ENCODE measurements at places on chromosomes 12 and 14.
A peak's percentile ranks its signal among the peaks of the same experiment; 100 is the strongest.

DNA sequence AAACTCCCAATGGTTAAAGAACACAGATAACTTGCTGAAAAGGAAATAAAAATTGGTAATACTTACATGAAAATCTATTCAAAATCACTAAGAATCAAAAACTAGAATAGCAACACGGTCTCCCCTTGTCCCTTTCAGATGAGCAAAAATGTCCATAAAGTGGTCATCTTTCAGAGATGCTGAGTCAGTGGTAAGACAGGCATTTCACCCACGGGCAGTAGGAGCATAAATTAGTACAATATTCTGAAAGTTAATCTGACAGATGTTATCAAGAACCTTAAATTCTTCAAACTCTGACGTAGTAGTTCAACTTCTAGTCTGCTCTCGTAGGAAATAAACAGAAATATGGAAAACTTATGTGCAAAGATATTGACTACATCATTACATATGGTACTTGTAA is 33.1 kb upstream of the GNPNAT1 start:
- DNase-seq: no peak

DNA sequence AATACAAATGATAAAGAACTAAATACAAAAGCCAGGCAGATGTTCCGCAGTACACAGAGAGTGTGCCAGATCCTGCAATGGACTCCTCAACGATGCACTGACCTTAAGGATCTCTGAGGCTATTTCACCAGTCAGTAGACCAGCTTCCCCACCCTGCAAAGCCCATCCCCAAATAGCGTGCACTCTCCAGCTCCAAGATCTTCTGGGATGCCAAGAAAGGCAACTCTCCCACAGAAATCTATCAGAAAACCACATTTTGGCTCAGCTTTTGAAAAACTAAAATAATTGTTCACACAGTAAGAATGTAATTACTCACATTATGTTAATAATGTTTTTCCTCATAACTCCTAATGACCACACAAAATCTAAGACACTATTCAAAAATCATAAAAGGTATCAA is 90.4 kb downstream of the PPP2R5E start:
- no peak for DNase-seq

- DNase-seq: no peak
Observed at GRCh38 chr12:527729-528128, 68.0 kb downstream of the B4GALNT3 start.

DNA sequence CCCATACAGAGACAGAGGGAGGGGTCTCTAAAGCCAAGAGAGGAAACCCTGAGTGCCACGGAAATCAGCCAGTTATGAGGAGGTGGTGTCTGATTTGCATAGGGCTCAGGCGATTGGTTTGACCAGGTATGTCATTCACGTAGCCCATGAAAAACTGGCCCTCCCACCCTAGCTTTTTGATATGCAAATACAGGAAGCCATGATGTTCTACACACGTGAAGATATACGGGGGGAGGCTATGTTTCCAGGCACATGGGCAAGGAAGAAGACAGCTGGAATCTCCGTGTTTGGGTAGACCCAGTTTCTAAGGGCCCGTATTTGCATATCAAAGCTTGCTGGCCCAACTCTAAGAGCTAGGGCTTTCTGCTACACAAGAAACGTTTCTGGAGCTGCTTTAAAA is 717.8 kb upstream of the SEL1L start:
- no peak for DNase-seq

- no peak for DNase-seq
Observed at GRCh38 chr12:20376984-20377383, 8.6 kb downstream of the PDE3A start.

DNA sequence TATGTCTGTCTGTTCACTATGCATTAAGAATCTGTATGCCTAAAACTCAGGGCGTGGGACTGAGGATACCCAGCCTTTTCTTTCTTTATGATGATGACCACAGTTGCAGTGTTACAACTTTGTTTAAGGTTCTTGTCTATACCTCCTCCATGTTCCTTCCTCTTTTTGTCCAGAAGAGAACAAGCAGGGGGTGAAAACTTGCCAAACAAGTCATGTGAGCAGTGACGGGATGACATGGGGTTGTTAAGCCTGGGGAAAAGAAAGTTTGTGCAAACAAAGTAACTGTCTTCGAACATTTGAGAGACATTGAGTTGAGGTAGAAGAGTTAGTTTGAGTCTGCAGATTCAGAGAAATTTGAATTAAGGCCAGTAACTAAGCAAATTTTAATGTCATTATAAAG is 505.5 kb downstream of the NPAS3 start:
- DNase-seq: no peak

DNA sequence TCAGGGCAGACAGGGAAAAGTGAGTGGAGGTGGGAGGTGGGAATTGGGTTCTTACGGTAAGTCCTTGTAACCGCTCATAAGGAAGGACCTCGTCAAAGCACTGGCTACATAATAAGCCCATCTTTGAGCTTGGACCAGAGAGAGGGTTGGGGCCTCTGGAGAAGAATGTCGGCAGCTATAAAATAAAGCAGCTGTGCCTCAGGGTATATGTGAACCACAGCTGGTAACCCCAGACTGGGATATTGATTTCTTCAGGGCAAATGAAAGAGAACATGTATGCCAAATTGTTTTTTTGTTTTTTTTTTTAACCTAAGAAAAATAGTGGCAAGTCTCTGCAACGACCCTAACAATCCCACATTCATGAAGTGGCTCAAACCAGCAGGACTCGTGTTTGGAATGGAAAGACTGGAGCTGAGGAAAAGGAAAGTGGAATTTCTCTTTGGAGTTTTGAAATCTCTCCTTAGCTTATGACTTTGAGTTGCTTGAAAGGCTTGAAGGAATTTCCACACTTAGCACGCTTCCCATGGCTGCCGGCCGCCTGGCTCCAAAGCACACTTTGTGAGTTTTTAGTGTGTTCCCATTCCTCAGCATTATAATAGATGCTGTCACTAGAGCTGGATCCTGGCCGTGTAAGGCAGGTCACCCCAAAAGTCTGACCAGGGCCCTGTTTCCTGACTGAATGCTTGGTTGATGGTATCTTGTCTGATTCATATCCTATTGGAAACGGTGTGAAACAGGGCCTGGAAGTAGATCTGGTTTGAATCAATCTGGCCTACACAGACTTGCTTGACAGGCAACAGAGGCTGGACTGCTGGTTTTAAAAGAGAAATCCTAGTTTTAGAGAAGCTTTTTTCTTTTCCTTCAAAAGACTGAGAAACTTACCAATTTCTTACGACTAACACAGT is 244.7 kb downstream of the MSRB3 start:
- no peak for DNase-seq

- DNase-seq: no peak
Observed at GRCh38 chr12:95506707-95507523, 33.0 kb downstream of the METAP2 start.

- DNase-seq: no peak
Observed at GRCh38 chr12:116610971-116611541, 51.9 kb downstream of the MAP1LC3B2 start.

- no peak for DNase-seq
Observed at GRCh38 chr12:125503128-125503527, 437.9 kb downstream of the AACS start.

DNA sequence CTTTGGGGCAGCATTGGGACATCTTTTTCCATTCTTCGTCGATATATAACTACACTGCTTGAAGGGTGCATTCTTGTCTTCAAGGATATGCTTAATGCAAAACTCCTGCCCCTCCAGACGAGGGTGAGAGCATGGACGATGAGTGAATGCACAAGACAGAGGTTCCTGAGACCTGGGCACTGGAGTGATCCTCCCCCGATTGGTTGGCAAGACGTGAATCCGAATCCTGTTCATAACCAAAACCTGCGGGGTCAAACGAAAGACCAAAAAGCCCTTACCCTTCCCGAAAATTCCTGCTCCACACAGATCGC is 684 bp downstream of the KANSL2 start:
- DNase-seq: no peak

DNA sequence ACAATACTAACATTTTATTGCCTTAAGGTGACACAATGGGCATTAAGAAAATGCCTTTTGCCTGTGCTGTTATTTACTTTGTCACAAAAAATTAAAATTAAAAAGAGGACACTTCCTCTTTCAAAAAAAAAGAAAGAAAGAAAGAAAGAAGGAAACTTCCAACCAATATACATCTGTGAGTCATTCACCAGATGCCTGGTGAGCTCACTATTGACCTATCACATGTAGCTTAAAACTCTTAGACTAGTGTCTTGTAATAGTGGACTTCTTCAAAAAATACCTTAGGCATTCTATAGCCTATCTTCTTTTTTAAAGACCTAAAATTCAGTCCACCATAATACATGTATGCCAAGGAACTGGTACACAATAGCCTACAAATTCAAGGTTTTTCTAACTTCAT is 4.9 kb upstream of the SOX5 start:
- no peak for DNase-seq

GRCh38 chr12:93946542-93947150 is 201.7 kb upstream of the PLXNC1 start:
- no peak for DNase-seq

DNA sequence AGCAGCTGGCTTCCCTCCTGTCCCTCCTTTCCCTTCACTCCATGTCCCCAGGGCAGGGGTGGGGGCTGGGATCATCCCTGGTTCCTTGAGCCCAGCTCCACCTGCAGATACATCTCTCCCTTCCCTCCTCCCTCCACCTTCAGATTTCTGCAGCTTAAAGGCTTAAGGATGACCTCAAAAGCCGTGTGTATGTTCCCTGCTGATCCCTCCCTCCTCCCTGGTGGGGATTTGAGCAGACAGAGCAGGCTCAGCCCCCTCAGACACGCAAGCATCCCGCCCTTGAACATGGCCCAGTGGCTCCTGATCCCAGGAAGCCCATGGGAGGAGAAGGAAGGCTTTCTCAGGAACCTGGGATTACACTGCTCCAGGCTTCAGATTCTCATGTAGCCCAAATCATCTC is 82.9 kb upstream of the RIN3 start:
- DNase-seq: no peak

- DNase-seq: no peak
Observed at GRCh38 chr14:94056579-94057308, 24.3 kb downstream of the DDX24 start.

DNA sequence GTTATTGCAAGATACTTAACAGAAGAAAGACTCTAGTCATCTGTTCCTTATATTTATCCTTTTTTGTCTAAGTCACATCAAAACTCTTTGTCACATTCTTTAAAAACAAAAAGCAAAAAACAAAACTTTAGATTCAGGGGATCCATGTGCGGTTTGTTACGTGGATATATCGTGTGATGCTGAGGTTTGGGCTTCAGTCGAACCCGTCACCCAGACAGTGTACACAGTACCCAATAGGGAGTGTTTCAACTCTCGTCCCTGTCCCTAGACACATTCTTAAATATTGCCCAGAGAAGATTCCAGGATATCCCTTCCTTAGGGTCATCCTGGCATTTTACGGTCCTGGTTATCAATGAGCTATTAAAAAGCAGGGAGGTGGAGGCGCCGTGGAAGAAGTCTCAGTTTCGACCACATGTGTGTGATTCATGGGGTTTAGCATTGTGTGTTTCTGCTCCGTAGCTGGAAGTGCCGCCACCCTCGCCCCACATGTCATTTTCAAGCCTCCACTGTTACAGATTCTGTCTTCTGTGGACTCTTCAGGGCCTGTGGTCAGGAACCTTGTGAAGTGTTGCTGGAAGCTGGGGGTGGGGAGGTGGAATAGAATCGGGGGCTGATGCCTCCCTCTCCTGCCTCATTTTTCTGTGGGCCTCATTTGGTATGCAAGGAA is 19.9 kb downstream of the CCND2 start:
- no peak for DNase-seq

DNA sequence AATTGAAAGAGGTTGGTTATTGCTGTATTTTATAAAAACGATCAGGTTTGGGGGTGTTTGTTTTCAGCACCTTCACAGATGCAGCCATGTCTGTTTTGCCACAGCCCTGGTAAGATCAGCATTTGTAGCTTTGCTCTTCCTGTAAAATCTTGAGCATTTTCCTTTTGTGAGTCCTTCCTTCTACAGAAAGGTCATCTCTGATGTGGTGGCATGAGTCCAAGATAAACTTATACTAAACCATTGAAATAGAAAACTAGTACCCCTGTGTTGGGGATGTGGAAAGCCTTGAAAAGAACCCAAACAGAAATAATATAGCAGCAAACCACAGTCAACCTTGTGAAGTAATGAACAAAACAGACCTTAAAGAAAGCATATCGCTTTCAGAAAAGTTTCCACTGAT is 85.5 kb downstream of the TGFB3 start:
- DNase-seq: no peak

DNA sequence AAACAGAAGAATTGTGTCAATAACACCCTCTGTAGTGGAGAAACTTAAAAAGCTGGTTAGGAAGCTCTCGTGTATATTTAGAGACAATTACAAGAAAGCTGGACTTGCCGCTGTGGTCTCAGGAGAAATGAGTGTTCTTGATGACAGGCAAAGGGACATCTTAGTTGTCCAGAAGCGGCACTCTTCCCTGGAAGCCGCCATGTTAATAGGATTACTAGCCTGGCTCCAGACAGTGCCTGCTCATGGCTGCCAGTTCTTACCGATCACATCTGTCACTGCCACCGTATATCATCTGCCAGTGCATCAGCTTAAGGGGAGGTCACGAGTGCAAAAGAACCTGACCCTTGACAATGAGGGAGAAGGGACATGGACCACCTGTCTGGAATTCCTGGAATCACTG is 48.9 kb downstream of the C14orf132 start:
- DNase-seq: no peak

- DNase-seq: no peak
Observed at GRCh38 chr12:94012590-94012989, 135.8 kb upstream of the PLXNC1 start.

DNA sequence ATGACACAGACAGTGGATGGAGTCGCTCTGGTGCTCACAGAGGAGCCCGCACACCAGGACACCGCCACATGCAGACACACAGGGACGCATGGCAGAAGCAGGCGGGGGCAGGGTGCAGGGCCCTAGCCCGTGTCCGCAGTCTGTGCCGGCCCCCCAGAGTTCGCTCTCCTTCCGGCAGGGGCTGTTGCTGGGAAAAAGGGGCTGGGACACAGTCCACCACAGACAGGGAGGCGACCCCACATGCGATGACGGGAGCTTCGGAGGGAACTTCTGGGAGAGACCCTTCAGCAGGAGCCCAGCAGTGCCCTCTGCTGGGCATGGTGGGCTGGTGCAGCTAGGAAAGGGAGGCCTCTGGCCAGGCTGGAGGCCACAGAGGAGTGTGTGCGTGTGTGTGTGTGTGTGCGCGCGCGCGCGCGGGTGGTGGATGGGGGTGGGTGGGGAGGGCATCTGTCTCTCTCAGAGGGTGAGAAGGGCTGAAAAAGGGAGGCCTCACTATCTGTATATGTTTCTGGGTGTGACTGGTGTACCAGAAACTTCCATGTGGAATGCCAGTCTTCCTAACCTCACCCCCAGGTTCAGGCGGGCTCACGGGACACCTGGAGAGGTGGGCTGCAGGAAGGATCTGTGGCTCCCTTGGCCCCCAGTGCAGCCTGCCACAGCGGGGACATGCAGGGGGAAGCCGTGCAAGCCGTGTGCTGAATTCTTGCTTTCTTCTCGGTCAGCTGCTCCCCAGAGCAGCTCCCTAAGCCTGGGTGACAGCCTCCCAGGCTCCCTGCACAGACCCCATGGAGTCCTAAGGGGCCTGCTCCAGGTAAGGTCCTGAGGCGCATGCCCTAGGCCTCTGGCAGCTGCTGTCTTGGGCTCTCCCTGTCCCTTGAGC is 60.7 kb downstream of the PLEKHG3 start:
- peak; percentile 42 for DNase-seq

- DNase-seq: no peak
Observed at GRCh38 chr14:76456200-76456599, 80.3 kb downstream of the ESRRB start.

GRCh38 chr12:78455991-78456390 is 408.6 kb upstream of the SYT1 start:
- DNase-seq: no peak

- no peak for DNase-seq
Observed at GRCh38 chr12:31317471-31318395, 8.2 kb downstream of the SINHCAF start.
